ENCODE measurements at places on chromosomes 5 and 9.

DNA sequence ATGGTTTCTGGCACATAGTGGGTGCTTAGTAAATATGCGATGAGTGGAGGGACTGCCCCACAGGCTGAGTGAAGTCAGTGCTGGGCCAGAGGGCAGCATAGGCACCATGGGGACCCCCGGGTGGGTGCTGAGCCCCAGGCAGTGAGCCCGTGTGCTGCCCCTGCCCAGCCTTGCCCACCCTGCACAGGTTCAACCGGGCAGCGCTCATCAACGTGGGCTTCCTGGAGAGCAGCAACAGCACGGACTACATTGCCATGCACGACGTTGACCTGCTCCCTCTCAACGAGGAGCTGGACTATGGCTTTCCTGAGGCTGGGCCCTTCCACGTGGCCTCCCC lies 7.2 kb downstream of the B4GALT7 start:
- DNase-seq: no peak

DNA sequence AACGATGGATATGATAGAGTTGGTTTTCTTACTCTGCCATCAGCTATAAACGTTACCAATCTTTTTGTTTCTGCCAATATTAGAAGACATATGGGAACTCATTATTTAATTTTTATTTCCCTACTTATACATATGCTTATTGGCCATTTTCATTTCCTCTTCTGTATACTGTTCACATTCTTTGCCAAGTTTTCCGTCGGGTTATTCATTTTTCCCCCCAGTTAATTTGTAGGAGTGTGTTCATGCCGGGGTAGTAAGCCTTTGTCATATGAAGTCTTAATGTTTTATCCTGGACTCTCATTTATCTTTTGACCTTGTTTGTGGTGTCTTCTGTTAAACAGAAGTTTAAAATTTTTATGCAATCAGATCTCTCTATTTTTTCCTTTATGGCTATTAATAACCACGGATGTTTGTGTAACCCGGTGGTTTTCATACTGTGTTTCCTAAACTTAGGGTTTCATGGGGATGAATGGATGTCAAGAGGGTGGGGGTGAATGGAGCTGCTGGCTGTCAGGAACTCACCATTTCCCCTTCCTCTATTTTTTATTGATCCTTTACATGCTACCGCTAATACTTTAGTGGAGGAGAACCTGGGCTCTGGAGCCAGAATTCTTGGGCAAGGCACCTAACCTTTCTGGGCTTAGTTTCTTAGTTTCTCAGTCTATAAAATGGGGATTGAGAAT lies 42.5 kb upstream of the PPARGC1B start:
- no peak for DNase-seq

- DNase-seq: no peak
These were observed 48.3 kb upstream of the RNF130 start for GRCh38 chr5:180119903-180120236.

GRCh38 chr9:20659474-20659967 lies 24.5 kb upstream of the FOCAD start:
- no peak for DNase-seq

DNA sequence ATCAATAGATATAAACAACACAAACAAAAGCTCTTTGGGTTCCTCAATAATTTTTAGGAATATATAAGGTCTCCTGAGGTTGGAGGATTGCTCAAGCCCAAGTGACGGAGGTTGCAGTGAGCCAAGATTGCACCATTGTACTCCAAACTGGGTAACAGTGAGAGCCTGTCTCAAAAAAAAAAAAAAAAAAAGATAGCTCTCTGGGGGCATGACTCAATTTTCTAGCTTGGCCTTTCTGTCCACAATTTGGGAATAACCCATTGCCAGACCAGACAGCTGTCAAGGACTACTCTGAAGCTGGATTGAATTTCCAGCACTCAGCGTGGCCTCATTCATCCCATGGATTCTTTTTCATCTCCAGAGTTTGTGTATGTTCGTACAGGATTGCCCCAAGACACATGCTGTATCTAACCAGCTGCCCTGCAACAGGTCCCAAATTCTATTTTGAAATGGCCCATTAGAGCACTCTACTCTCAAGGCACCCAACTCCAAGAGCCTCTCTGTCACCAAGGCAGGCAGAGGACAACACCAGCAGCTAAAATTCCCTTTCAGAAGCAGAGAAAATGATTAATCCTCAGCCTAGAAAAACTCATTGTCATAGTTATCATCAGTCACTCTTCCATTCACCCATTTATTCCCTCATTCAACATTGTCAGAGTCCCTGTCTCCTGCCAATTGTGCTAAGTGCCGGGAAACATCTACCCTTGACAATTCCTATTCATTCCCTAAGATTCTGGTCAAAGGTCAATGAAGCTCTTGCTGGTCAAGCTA lies 8.7 kb downstream of the FAM193B start:
- DNase-seq: no peak

DNA sequence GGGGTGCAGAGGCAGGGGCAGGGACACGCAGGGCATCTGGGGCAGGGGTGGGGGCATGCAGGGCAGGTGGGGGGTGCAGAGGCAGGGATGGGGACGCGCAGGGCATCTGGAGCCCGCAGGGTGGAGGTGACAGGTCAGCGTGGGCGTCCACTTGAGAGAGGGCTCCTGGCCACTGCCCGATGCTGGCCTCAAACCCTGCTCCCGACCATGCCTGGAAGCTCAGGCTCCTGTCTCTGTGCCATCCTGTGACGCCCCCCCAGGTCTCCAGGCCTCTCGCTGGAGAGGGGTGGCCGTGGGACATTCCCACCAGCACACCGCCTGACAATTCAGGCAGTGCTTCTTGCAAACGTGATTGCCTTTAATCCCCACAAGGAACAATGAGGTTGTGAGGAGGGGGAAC lies 33.0 kb downstream of the ZDHHC11B start:
- no peak for DNase-seq

- no peak for DNase-seq
These were observed 440.8 kb downstream of the BNC2 start for GRCh38 chr9:16429671-16430070.

DNA sequence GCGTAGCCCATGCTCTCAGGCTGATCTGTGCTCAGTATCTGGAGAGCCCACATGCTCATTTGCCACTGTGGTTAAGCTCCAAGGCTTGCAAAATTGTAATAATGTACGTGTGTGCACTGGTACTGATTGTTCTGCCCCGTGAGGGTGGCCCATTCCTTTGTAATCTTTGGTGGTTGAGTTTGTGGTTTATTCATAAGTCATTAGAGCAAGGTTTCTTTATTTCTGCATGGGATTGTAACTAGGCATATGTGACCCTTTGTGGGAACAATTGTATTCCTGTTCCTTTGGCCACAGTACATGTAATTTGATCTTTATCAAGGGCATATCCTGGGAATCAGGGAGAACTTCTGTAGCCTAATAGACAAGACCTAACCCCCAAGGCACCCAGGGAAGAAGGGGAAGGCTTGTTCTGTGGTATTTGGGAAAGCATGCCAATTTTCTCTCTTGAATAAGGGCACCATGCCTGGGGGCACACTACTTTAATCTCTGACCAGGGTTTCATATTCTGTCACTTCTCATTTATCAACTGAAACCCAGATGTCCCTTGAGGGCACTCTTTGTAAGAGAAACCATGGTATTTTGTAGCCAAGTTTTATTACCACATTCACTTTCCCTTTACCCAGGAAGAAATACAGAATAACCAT lies 74.6 kb downstream of the NPR3 start:
- DNase-seq: no peak

GRCh38 chr5:73989956-73990355 lies 364.0 kb downstream of the ARHGEF28 start:
- no peak for DNase-seq

GRCh38 chr9:131833083-131833482 lies 93.2 kb upstream of the RAPGEF1 start:
- DNase-seq: no peak

DNA sequence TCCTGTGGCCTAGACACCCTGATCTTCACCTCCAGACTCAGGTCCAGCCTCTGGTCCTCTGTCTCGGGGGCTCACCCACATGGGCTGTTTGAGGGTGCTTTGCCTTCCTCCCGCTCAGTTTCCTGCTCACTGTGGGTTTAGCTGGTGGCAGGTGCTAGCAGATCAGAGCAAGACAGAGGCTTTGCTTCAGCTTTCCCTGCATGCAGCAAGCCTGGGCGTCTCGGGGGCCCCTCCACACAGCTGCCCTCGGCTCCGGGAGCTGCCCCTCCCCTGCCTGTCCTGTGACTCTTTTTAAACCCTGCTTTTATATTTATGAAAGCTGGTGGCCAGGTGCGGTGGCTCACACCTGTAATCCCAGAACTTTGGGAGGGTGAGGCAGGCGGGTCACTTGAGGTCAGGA lies 14.6 kb downstream of the MRPL36 start:
- DNase-seq: no peak

GRCh38 chr9:34517185-34517584 lies 5.6 kb downstream of the ENHO start:
- DNase-seq: no peak

GRCh38 chr5:59193616-59194319 lies 610.9 kb downstream of the RAB3C start:
- DNase-seq: no peak

GRCh38 chr5:118405650-118406061 lies 582.7 kb downstream of the DTWD2 start:
- no peak for DNase-seq

DNA sequence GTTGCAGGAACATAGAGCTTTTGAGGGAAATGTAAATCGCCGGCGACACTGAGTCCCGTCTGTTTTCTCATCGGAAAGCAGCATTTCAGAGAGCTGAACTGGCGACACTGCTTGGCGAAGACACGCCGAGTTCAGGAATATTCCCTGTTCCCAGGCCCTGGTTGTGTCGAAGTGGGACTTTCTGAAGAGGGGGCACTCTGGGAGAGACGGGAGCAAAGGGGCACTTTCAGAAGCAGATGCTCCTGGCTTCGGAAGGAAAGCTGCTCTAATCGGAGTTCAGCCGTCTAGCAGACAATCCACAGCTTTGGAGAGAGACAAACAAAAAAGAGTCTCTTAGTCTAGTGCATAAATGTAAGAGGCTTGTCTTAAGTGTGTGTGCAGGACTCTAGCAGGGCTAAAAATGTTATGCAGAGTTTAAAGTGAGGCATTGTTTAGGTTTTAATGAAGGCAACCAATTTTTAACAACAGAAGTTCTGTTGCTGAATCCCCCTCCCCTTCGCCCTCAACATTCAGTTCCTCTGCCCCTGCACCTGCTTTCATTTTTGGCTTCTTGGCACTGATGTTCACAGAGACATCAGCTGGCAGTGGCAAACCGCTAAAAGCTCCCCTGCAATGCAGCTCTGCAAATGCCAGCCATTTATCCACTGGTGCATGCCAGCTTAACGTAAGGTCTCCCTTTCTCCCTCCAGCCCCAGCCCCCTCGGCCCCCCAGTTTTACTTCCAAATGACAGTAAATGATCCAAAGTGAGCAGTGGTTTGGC lies 289.5 kb upstream of the MPDZ start:
- no peak for DNase-seq

GRCh38 chr5:17951392-17952169 lies 317.3 kb downstream of the TAF11L14 start:
- DNase-seq: no peak

DNA sequence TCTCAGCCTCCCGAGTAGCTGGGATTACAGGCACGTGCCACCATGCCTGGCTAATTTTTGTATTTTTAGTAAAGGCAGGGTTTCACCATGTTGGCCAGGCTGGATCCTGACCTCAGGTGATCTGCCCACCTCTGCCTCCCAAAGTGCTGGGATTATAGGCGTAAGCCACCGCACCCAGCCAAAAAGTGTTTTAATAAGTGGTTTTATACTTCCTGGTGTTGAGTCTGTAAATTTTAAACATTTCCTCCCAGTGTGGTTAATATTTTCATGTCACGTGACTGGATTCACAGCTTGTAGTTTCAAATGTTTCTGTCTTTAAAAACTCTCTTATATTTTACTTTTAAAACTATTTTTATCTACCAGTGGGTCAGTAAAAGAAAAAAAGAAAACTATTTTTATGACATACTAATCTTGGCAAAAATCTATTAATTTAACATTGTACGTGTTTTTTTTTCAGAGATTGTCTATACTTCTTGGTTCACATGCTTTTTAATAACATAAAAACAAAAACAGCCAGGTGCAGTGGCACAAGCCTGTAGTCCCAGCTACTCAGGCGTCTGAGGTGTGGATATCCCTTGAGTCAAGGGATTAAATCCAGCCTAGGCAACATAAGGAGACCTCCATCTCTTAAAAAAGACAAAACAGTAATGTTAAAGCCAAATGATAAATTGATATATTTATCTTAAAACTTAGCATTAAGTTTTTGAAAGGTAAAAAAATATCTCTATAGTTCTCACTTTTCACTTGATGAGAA lies 117.1 kb downstream of the DMXL1 start:
- no peak for DNase-seq

GRCh38 chr5:174363934-174364333 lies 318.4 kb downstream of the NSG2 start:
- DNase-seq: no peak

DNA sequence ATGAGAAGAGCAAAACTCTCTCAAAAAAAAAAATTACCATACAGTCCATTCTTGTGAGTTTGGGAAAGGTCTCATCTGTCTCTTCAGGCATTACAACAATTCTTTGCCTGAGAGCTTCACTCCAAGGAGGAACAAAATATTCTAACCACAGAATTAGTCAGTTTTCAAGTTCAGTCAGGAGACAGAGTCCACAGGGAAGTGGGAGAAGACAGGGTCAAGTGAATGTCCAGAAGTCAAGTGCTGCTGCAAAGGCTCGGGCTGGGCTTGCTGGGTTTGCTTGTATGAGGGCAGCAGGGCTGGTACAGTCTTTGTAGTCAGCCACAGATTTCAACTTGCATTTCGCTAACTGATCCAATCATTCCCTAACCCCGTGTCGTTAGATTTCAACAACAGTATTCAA lies 17.6 kb upstream of the HEXB start:
- no peak for DNase-seq

DNA sequence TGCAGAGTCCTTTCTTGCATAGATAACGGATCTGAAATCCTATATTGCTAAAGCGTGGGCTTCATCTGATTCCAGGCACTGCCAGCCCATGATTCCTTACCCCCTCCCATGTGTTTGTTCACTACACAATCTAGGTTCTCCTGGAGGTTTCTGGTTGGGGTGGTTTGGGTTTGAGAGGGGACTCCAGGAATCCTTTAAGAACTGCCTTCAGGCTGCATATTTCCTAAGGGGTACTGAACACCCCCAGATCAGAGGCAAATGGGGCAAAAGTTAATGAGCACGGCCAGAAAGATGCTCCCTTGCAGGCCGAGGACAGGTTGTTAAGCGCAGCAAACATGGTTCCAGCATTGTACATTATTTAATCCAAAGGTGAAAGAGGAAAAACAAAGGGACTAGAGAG lies 9.9 kb downstream of the NR2F1 start:
- DNase-seq: no peak

GRCh38 chr5:169667896-169668674 lies 31.0 kb downstream of the DOCK2 start:
- DNase-seq: no peak

- no peak for DNase-seq
These were observed 44.8 kb upstream of the SNX2 start for GRCh38 chr5:122730037-122730436.

DNA sequence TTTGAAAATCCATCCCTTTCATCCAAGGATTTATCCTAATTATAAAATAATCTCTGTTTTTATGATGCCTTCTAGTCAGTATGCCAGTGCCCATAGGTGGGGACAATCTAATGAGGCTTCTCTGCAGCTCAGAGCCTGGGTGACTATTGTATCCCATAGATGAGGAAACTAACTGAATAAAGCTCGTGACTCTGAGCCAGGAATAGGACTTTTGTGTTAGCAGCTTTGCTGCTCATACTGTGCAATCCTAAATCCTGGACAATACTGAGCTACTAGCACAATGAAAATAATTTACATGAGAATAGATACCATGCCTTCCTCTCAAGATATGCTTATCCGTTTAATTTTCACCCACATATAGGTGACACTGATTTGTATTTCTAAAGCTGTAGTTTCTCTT lies 443.0 kb downstream of the PLK2 start:
- no peak for DNase-seq
